ENCODE measurements at places on chromosomes 3 and 15. TPM values are rescaled to one million over a fixed set of nuclear protein-coding genes. Genes with fewer than 3 reads are reported as not detected.
A peak's percentile ranks its signal among the peaks of the same experiment; 100 is the strongest.

The SERINC4 gene
- total RNA-seq: not detected

The GOLGA8T gene
- total RNA-seq: not detected

The KNG1 gene
- not detected for total RNA-seq

The LOXL1 gene
- 7.7 TPM for total RNA-seq

The SLC9C1 gene
- total RNA-seq: not detected

The CATSPER2 gene
- 2.4 TPM for total RNA-seq

- no peaks in the 10 kb centered on the region for H3K4me1 ChIP-seq
- H3K36me3 ChIP-seq: no peaks in the 10 kb centered on the region
- H3K27me3 ChIP-seq: no peaks in the 10 kb centered on the region
- DNase-seq: no peak
- peak overlapping the region; percentile 31 for H3K27ac ChIP-seq
Measured at GRCh38 chr3:48119505-48120193, 68.6 kb downstream of the CDC25A start.

GRCh38 chr3:71548705-71549384, 34.7 kb downstream of the FOXP1 start:
- H3K27me3 ChIP-seq: no peaks in the 10 kb centered on the region
- no peaks in the 10 kb centered on the region for H3K4me1 ChIP-seq
- H3K36me3 ChIP-seq: no peaks in the 10 kb centered on the region
- H3K27ac ChIP-seq: no peak overlapping the region
- DNase-seq: no peak
- H3K4me3 ChIP-seq: no peak overlapping the region

- no peak overlapping the region for H3K4me3 ChIP-seq
- no peak overlapping the region for H3K27ac ChIP-seq
- no peak for DNase-seq
- H3K27me3 ChIP-seq: no peaks in the 10 kb centered on the region
Measured at GRCh38 chr3:190676481-190676880, 162.6 kb downstream of the IL1RAP start.
